HuH-7.5 (cell line): ENCODE measurements at places on chromosomes 5 and 9.

- peak; percentile 46 for DNase-seq
Observed at GRCh38 chr9:89605465-89606048, 745 bp downstream of the GADD45G start.

- no peak for DNase-seq
Observed at GRCh38 chr9:92349771-92350739, 24.3 kb downstream of the CENPP start.

DNA sequence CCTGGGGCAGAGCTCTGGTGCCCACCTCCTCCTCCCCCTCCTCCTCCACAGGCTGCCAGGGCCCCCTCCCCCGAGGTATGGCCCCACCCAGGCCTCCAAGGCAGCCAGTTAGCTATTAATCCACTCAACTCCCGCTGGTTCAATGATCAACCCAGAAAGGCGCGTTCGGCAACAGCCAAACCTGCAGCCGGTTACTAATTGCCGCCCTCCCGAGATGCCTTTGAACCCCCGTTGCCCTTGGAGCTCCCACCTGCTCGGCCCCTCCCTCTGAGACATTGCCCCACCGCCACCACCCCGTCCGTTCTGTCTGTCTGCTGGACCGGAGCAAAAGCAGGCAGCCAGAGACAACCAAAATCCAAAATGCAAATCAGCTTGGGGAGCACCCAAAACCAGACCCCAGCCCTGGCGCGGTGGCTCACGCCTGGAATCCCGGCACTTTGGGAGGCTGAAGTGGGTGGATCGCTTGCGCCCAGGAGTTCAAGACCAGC lies 25.8 kb downstream of the NOTCH1 start:
- peak; percentile 99 for DNase-seq

DNA sequence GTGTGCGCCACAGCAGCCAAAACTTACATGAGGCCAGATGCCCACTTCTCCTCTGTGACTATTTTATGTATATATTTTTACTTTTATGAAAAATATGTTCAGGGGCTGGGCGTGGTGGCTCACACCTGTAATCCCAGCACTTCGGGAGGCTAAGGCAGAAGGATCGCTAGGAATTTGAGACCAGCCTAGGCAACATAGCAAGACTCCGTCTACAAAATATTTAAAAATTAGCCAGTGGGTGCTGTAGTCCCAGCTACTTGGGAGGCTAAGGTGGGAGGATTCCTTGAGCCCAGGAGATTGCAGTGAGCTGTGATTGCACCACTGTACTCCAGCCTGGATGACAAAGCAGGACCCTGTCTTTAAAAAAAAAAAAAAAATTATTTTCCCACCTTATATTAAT lies 83.2 kb downstream of the RFK start:
- no peak for DNase-seq

DNA sequence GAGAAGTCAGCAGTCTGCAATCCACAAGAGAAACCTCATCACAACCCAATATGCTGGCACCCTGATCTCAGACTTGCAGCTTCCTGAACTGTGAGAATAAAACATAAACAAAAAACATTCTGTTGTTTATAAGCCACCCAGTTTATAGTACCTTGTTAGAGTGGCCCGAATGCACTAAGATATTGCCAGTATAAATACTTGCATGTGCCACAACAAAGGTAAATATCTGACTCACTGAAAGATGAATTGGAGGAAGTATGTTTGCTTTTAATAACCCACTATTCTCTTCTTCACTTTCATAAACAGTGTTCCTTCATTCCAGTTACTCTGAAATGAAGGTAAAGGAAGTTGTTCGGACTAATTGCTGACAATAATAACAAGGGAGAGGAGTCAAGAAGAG lies 1163.4 kb upstream of the CDH6 start:
- no peak for DNase-seq

GRCh38 chr5:66661149-66661548 lies 65.0 kb downstream of the MAST4 start:
- DNase-seq = no peak

DNA sequence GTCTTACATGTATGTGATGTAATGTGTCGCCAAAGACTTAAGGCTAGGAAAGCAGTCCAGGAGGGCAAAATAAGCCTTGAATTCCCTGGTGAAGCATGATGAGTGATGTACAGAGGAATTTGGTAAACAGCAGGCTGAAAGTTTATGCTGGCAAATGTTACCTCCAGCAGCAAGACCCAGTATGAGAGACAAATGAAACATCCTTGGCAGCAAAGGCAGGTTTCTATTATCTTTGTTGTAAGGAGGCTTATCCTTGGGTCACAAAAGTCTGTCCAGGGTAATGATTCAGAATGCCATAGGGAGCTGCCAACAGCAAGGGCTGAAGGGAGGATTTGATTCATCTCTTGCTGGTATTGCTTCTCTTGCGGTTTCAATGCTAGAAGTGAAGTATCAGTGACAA lies 75.9 kb upstream of the HTR4 start:
- no peak for DNase-seq

GRCh38 chr5:54646356-54647101 lies 129.0 kb downstream of the SNX18 start:
- DNase-seq = no peak

GRCh38 chr9:104850786-104851545 lies 77.0 kb downstream of the ABCA1 start:
- DNase-seq = no peak

GRCh38 chr5:137273511-137273910 lies 225.6 kb downstream of the SPOCK1 start:
- DNase-seq = no peak

- no peak for DNase-seq
Observed at GRCh38 chr9:24620741-24621140, 75.0 kb upstream of the IZUMO3 start.

DNA sequence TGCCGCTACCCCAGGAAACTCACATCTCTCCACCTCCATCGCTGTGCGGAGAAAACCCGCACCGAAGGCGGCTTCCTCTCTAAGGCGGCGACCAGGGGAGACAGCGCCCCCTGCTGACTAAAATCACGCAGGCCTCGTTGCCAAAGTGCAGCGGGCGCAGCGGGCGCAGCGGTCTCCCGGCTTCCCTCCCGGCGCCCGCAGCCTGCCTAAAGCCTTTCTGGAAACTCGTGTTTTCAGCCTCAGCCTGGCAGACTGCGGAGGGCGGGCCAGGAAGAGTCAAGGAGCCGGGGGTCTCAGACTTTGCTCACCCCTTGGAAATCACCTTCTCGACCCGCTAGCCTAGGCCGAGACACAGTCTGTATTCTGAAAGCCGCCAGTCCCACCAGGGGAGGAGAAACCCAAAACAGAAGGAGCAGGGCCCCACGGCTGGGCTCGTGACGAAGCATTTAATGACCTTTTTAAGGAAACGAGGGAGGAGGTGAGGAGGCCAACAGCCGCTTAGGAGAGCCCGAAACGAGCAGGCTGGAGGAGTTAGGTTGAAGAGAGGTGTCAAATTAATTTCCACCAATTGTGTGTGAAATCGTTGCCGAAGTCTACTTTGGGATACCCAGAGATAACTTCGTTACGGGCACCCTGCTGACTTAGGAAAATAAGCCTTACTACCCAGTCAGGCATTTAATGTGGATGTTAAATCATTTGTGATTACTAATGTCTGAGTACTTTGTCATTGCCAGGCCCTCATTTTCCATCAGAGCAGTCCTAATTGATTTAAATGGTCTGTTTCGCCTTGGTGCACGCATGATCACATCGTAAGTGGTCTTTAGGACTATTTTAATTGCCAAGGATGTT lies 7.3 kb upstream of the FOXB2 start:
- DNase-seq = peak; percentile 78

GRCh38 chr5:78803353-78803752 lies 154.8 kb upstream of the LHFPL2 start:
- DNase-seq = no peak

DNA sequence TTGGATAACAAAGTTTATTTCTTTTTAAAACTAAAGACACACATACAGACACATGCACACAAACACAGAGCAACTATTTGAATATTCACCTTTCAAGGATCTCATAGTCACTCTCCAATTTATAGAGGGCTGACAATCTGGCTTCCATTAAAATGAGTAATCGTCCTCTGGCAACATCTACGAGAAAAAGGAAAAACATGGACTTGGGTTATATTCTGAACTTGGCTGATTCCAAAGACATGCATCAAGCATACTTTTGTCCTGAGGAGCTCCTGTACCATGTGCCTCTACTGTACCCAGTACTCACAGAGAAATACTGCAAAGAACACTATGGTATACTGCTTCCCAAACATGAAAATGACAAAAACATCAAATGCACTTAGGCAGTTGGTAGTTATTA lies 15.4 kb downstream of the IARS1 start:
- DNase-seq = no peak

GRCh38 chr5:110802998-110803397 lies 64.2 kb downstream of the SLC25A46 start:
- DNase-seq = no peak

DNA sequence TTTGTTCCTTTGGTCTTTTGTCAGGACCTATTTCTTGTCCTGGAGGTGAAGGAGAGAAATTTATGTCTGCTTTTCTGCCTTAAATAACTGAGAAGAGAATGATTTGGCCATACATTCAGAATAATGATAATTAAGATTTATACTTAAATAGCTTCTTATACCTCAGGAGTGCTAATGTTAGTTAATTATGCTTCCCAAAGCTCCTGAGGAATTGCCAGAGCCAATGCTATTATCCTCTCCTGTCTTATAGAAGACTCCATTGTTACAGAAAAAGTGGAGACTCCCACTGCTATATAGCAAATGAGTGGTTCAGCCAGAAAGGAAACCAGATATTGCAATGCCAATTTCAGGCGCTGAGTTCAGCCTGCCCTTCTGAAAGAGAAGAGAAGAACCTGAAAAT lies 67.0 kb downstream of the NTRK2 start:
- no peak for DNase-seq

DNA sequence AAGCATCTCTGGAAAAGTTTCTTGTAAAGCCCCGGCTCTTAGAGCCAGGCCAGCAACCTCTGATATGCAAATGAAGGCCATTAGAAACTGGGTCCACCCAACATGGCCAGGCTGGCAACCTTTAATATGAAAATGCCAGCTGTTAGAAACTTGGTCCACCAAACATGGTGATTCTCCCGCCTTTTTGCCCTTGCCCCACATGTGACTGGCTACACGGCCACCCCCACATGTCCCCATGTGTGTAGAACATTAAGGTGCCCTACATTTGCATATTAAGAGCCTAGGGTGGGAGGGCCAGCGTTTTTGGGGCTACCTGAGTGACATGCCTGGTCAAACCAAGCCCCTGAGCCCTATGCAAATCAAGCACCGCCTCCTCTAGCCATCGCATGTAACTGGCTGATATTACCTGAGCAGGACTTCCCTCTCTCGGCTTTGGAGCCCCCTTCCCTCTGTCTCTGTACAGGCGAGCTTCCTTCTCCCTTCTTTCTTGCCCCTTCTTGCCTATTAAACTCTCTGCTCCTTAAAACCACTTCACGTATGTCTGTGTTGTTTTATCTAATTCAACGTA lies 39.0 kb downstream of the S100Z start:
- no peak for DNase-seq

GRCh38 chr9:19154135-19154612 lies 26.9 kb upstream of the PLIN2 start:
- DNase-seq = no peak

- DNase-seq = no peak
Observed at GRCh38 chr9:126391713-126392661, 65.4 kb downstream of the MVB12B start.
